ENCODE measurements at places on chromosomes 13 and 19.

- DNase-seq: no peak
Measured at GRCh38 chr19:17424743-17425365, 5.0 kb downstream of the MVB12A start.

DNA sequence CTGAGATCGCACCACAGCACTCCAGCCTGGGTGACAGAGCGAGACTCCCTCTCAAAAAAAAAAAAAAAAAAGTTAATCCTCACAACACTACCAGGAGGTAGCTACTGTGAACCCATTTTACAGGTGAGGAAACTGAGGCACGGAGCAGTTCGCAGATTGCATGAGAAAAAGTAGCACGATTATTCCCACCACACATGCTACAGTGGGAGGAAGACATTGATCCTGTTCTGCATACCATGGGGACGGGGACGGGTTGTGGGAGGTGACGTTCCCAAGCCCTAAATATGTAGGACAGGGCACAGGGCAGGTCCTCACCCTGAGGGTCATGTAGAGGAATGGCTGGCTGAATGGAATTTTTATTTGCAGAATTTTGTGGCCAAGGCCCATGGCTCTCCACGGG is 23.7 kb downstream of the CLEC17A start:
- DNase-seq: no peak

GRCh38 chr19:5967994-5968430 is 9.9 kb downstream of the RANBP3 start:
- DNase-seq: peak; percentile 52

DNA sequence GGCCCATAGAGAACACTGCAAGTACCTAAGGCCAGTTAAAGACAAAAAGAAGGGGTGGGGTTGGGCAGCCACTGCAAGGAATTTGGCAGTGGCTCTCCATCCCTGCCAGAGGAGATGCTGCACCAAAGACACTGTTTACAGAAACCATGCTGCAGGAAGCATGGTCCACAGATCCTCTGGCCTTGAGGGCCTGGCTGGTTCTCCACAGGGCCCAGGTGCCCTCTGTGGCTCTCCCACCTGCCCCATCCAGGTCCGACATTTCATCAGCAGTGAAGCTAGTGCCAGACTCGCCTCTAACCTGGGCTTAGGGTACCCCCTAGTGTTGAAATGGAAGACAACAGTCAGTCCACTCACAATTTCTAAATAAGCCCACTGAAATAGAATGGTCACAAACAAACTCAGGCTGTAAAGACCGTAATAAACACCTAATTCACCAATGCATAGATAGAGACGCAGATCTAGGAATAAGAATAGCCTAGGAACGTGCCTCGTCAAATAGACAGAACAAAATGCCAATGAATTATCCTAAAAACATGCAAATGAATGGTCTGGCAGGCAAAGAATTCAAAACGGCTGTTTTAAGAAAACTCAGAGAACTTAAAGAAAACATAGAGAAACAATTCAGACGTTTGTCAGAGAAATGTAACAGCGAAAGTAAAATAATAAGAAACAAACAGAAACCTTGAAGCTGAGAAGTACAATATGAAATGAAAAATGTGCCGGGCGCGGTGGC is 23.3 kb downstream of the LYPD4 start:
- DNase-seq: peak; percentile 53

- DNase-seq: peak; percentile 21
Measured at GRCh38 chr19:11137542-11138384, 17.8 kb downstream of the SPC24 start.

GRCh38 chr19:42189133-42189532 is 28.3 kb downstream of the DEDD2 start:
- no peak for DNase-seq

- no peak for DNase-seq
Measured at GRCh38 chr13:27599845-27600553, 20.3 kb downstream of the LNX2 start.

- no peak for DNase-seq
Measured at GRCh38 chr19:18715416-18715815, 31.9 kb downstream of the CRTC1 start.

DNA sequence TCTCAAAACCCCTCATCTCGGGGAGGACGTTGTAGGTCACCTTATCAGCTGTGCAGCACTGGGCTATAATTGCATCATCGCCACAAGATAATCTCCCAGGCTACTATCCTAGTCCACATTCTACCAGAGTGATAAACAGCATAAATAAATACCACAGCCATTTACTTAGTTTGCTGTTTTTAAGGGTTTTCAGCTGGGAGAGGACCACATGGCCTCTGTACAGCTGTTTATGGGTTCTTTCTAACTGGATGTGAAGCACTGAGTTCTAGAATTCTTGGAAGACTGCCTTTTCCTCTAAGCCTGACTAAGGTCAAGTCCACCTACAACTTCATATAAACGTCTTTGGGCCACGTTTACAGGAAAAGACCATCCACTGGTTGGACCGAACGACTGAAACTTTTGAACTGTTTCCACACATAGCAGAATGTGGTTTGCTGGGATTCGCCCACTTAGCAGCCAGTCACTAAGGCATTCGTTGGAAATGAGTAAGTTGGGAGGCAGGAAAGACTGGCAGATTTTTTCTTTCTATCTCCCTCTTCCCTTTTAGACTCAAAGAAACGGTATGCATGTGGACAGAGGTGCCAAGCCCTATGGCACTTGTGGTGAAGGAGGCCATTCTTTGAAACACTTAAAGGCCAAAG is 752.5 kb upstream of the SGCG start:
- no peak for DNase-seq

- no peak for DNase-seq
Measured at GRCh38 chr13:80297094-80297493, 43.8 kb downstream of the SPRY2 start.

GRCh38 chr13:60756306-60756705 is 359.3 kb downstream of the TDRD3 start:
- no peak for DNase-seq

- DNase-seq: no peak
Measured at GRCh38 chr19:48648134-48648533, 2.1 kb upstream of the CA11 start.
